ENCODE measurements at places on chromosomes 4 and X. TPM values are rescaled to one million over a fixed set of nuclear protein-coding genes. Genes with fewer than 3 reads are reported as not detected.

The TCEAL2 gene
- 1.6 TPM for total RNA-seq

The DCHS2 gene
- 1.8 TPM for total RNA-seq

- no peaks in the 10 kb centered on the region for H3K27me3 ChIP-seq
- no peaks in the 10 kb centered on the region for H3K36me3 ChIP-seq
- no peak for DNase-seq
- H3K4me1 ChIP-seq: no peaks in the 10 kb centered on the region
Observed at GRCh38 chr4:128162434-128162833, 101.3 kb downstream of the LARP1B start.

GRCh38 chr4:144451766-144452450 is 194.0 kb upstream of the HHIP start:
- H3K27me3 ChIP-seq: no peaks in the 10 kb centered on the region
- no peak overlapping the region for H3K27ac ChIP-seq
- H3K4me3 ChIP-seq: no peak overlapping the region
- H3K4me1 ChIP-seq: no peaks in the 10 kb centered on the region
- no peaks in the 10 kb centered on the region for H3K36me3 ChIP-seq

The CDS1 gene
- total RNA-seq: 19.9 TPM

- H3K27me3 ChIP-seq: no peaks in the 10 kb centered on the region
- no peak overlapping the region for H3K27ac ChIP-seq
- DNase-seq: no peak
- no peaks in the 10 kb centered on the region for H3K36me3 ChIP-seq
Observed at GRCh38 chr4:61336916-61337315, 136.8 kb downstream of the ADGRL3 start.

DNA sequence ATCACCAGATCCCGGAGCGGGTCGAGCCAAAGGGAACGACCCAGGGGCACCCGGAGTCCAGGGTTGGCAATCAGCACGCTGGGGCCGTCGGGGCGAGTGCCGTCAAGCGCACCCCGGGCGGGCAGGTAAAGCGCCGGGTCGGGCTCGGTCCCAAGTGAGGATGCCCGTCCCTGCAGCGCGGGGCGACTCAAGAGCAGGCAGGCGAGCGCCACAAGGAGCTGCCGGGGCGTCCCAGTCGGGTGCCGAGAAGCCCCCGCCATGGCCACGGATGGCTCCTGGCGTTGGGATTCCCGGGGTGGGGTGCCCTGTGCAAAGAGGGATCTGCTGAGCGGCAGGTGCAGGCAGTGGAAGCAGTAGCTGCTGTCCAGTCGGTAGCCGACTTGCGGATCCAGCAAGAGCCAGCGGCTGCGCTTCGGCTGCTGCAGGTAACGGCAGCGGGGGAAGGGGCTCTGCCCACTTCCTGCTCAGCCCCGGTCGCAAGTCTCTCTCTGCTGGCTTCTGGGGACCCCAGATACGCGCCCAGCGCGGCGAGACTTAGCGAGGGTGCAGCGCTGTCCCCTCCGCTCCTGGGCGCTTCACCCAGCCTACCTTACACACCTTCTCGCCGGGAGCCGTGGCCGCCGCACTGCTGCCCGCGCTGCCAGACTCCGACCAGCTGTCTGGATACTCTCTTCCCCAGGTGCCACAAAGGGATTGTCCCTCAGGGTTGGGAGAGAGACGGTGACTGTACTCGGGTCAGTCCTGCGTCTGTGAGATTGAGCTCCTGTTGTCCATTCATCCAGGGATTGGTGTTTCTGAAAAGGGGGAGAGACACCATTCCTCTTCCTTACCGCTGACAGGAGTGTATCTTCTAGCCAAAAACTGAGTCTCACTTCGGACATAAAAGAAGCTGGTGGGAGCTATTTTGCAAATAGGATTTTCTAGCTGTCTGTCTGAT is at the start of gene FREM3:
TSS of gene FREM3 (minus strand) at position 260 of the 937 bp plus-strand sequence. CDS start at position 260, 0 bp downstream.
- no peak within 1 kb of the TSS for H3K27ac ChIP-seq
- H3K4me1 ChIP-seq: no peaks in the 10 kb centered on the region
- peak within 1 kb of the TSS; percentile 17 for H3K4me3 ChIP-seq
- H3K27me3 ChIP-seq: peaks cover 14% of the 10 kb centered on the region
- DNase-seq: no peak

GRCh38 chrX:117196481-117196880 is 733.7 kb upstream of the CT83 start:
- H3K4me3 ChIP-seq: no peak overlapping the region
- H3K27me3 ChIP-seq: no peaks in the 10 kb centered on the region
- H3K36me3 ChIP-seq: no peaks in the 10 kb centered on the region
- H3K4me1 ChIP-seq: no peaks in the 10 kb centered on the region

- no peaks in the 10 kb centered on the region for H3K4me1 ChIP-seq
- no peaks in the 10 kb centered on the region for H3K27me3 ChIP-seq
- no peaks in the 10 kb centered on the region for H3K36me3 ChIP-seq
- DNase-seq: no peak
- no peak overlapping the region for H3K27ac ChIP-seq
Observed at GRCh38 chrX:34879346-34879745, 63.2 kb upstream of the FAM47B start.

Data from prostate gland (tissue), 2 donors.